HCT116 (cell line): ENCODE measurements at places on chromosomes 2 and 18.

- no peak for DNase-seq
Measured at GRCh38 chr2:126719833-126720351, 63.9 kb downstream of the GYPC start.

DNA sequence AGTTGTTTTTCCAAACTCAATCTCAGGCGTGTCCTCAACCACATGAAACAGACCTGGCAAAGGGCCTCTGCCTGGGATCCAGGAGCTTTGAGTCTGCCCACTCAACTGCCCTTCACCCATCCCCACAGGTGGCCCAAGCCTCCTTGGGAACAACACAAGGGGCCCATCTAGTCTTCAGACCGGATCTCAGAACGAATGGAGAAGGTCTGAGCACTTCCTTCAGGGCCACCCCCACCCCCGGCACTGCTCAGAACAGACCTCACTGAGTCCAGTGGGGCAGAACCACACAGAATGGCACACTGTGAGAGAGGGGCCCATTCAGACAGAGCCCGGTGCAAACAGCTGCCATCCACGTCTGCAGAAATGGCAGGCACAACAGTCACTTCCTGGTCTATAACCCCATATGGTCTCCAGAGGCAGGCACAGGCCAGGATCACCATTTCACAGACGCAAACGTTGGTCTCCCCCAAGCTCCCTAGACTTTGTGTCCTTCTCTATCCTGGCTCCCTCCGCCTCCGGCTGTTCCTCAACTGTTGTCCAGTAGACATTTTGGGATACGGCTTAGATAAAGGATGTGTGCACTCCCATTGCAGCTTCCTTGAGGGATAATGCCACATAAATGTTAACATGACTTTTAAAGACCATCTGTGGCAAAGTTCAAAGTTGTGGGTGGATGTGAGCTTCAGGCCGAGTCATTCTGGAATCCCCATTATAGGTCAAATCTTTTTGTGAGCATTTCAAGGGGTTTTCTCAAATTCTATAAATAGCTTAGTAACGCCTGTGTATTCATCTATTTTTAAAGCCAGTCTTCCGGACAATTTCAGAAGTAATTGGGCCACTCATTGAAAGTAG, 149.7 kb downstream of the SMAD7 start:
- no peak for DNase-seq

GRCh38 chr2:178943745-178944144, 106.2 kb downstream of the CCDC141 start:
- DNase-seq, result no peak

- DNase-seq, result peak; percentile 83
Measured at GRCh38 chr2:104969564-104969963, 68.3 kb upstream of the MRPS9 start.

GRCh38 chr2:188293601-188294351, 2.1 kb downstream of the GULP1 start:
- DNase-seq, result peak; percentile 84

DNA sequence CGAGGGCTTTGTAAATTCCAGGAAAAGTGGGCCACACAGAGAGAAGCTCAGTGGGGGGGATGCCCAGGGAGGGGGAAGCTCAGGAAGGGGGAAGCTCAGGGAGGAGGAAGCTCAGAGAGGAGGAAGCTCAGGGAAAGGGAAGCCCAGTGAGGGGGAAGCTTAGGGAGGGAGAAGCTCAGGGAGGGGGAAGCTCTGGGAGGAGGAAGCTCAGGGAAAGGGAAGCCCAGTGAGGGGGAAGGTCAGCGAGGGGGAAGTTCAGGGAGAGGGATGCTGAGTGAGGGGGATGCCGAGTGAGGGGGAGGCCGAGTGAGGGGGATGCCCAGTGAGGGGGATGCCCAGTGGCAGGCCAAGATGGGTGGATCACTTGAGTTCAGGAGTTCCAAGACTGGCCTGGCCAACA, 821 bp upstream of the CHRNG start:
- DNase-seq, result no peak

DNA sequence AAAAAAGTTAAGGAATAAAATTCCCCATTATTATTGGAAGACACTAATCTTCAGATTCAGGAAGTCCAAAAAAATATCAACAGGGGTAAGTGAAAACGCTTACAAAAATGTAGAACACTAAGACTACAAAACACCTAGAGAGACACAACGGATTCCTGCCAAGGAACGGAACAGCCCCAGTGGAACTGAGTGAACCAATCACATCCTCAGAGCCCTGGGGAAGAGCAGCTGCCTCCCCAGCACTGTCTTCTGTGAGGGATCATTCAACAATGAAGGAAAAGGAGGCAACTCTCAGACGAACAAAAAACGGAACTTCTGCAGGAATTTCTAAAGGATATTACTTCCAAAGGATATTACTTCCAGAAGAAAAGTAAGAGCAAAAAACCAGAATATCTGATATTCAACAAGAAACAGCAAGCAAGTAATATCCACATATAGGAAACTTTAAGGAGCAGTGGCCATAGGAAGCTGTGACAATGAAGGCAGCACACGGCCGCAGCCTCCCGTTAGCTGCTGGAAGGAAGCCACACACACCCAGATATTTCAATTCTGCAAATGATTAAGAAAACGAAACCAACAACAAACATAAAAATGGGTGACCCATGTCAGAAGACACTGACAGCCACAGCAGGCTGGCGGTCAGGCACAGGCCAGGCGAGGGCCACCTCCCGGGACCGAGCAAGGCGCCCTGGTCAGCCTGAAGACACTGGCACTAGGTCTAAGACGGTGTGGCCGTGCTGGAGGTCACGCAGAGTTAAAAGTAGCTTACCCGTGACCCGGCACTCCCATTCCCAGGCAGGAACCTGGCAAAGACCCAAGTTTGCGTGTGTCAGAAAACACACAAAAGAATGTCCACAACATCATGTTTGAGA, 81.8 kb downstream of the HDAC4 start:
- DNase-seq, result no peak

GRCh38 chr2:168712053-168712452, 90.4 kb upstream of the NOSTRIN start:
- no peak for DNase-seq

GRCh38 chr2:24050041-24050979, 769 bp downstream of the FKBP1B start:
- DNase-seq, result no peak

DNA sequence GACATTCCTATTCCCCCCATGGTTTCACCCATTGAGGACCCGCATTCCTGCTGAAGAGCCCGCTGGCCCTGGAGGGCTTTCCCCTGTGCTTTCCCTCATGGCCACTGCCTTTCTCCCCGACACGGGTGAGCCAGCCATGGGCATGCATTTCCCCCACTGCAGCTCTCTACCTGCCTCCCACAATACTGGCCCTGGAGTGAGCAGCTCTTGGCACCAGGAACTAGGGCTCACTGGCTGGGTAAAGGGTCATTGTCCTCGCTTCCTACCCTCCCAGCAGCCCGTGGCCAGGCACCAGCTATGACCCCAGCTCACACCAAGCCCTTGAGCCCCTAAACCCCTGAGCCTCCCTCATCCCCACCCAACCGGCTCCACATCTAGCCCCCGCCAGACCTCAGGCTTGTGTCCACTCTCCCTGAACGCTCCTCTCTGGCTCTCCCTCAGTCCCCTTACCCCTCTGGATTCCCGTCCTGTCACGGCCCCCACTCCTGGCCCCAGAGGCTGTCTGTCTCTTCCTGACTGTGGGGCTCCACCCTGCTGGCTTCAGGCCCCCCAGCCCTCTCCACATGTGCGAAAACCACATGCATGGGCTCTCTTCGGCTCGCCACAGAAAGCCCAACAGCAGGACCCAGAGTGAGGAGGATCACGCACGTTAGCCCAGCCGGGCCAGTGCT, 199.8 kb downstream of the ZFP36L2 start:
- no peak for DNase-seq

- DNase-seq, result peak; percentile 31
Measured at GRCh38 chr2:75064691-75065396, 106.4 kb downstream of the POLE4 start.

- no peak for DNase-seq
Measured at GRCh38 chr2:104790901-104791495, 62.9 kb upstream of the POU3F3 start.

DNA sequence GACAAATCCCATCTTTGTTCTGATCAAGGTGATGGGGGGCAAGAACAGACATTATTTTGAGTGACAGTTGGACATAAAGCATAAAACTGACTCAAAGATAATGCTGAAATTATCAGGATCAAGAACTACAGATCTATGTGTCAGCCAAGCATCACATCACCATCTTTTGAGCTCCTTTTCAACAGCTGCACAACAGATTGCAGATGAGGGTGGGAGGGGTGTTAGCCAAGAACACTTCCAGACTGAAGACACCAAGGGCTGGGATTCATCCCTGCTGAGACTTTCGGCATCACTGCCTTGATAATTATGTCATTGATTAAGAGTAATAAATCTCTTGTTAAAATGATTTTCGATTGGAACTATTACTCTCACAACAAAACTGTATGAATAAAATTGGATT, 191.5 kb upstream of the NETO1 start:
- no peak for DNase-seq

GRCh38 chr2:21821672-21822227, 698.0 kb downstream of the TDRD15 start:
- no peak for DNase-seq

DNA sequence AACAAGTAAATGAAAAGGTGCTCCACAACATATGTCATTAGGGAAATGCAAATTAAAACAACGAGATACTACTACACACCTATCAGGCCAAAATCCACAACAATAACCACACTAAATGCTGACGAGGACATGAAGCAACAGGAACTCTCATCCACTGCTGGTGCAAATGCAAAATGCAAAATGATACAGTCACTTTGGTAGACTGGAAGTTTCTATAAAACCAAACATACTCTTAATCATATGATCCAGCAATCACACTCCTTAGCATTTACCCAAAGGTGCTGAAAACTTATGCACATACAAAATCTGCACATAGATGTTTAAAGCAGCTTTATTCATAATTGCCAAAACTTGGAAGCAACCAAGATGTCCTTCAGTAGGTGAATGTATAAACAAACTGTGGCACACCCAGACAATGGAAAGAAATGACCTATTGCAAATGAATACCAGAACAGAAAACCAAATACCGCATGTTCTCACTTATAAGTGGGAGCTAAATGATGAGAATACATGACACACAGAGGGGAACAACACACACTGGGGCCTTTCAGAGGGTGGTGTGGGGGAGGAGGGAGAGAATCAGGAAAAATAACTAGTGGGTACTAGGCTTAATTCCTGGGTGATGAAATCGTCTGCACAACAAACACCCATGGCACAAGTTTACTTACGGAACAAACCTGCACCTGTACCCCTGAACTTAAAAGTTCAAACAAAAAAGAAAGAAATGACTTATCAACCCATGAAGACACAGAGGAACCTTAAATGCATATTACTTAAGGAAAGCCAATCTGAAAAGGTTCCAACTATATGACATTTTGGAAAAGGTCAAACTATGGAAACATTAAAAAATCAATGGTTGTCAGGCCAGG, 80.4 kb downstream of the ASXL2 start:
- DNase-seq, result no peak

GRCh38 chr2:28750316-28751251, 1.0 kb upstream of the PPP1CB start:
- no peak for DNase-seq

GRCh38 chr2:50514901-50515300, 517.0 kb downstream of the NRXN1 start:
- DNase-seq, result no peak

DNA sequence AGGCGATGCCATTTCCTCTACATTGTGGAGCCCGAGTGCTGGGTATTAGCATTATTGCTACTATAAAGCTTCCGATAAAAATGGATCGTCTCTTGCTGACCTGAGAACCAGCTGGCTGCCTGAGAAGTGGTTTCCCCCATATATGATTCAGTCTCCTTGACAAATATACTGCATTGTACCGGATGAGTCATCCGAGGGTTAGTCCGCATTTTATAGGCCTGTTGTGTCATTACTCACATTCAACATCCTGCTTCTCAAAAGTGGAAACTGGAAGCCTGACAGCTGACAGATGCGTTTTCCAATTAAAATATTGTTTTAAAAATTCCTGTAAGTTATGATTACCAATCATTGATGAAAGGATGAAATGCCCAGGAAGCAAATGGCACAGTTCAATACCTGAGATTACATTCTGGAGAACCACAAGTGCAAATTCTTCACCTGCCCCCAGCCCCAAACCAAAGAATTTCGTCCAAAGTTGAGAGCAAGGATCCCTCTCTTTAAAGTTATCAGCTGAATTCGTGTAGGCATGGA, 65.7 kb downstream of the SPRED2 start:
- DNase-seq, result peak; percentile 93

- DNase-seq, result no peak
Measured at GRCh38 chr18:71760541-71760940, 783.6 kb downstream of the CBLN2 start.

GRCh38 chr2:215772634-215773563, 240.5 kb downstream of the MREG start:
- DNase-seq, result no peak

- no peak for DNase-seq
Measured at GRCh38 chr2:169093535-169093934, 24.2 kb downstream of the DHRS9 start.

DNA sequence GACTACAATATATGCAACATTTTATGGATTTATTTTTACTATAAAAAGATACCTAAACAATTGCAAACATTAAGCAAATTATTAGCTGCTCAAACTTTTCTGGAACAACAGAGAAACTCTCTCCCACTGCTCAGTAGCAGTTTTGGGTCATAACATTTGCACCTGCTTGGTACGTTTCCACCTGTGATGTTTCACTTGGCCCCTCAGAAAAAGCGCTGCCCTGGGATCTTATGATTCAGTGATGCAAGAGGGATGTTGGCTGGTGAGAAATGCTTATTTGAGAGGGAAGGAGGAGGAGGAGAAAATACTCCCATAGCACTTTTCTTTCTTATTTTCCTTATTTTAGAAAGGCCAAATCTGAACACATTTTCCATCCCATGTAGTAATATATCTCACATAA, 9.2 kb downstream of the IRS1 start:
- no peak for DNase-seq

GRCh38 chr2:224562831-224563230, 22.3 kb downstream of the CUL3 start:
- DNase-seq, result no peak

DNA sequence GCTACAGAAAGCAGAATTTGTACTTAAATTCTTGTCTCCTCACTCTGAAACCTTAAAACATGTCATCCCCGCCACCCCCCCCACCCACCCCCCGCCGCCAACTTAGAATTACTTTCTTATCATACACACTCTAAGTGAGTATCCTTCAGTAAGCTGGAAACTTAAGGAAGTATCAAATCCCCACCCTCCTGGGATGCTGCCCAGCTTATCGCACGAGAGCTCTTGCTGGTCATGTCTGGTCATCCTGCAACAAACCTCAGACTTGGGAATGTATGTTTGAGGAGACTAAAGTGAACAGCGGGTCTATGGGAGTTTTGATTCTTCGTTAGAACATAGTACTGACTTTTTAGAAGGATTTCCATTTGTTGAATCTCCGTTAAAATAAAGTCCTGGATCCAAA, 203.3 kb downstream of the PTGR3 start:
- DNase-seq, result no peak
